M059J (cell line): ENCODE measurements at places on chromosomes 5 and 9.

- DNase-seq = no peak
Measured at GRCh38 chr9:20782289-20782688, 98.2 kb downstream of the FOCAD start.

GRCh38 chr9:23172206-23172605 is 653.8 kb downstream of the ELAVL2 start:
- DNase-seq = no peak

- DNase-seq = no peak
Measured at GRCh38 chr5:172085738-172086137, 79.3 kb upstream of the FBXW11 start.

DNA sequence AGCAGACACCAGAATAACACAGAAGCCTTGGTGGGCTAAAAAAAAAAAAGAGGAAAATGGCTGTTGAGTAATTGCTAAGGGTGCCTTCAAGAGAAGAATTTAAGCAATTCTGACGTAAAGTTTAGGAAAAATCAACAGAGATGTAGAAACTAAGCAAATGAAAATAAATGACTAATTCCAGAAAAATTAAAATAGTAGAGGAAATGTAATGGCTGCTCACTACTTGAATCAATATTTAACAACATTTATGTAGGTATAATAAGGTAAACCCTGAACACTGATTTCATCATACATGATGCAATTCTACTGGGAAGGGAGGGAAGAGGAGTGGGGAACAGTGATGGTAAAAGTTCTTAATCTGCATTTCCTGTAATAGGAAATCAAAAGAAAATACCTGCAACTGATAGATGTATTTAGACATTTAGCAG is 41.4 kb downstream of the PUM3 start:
- DNase-seq = no peak

GRCh38 chr9:99903393-99903792 is 3.1 kb upstream of the STX17 start:
- no peak for DNase-seq

DNA sequence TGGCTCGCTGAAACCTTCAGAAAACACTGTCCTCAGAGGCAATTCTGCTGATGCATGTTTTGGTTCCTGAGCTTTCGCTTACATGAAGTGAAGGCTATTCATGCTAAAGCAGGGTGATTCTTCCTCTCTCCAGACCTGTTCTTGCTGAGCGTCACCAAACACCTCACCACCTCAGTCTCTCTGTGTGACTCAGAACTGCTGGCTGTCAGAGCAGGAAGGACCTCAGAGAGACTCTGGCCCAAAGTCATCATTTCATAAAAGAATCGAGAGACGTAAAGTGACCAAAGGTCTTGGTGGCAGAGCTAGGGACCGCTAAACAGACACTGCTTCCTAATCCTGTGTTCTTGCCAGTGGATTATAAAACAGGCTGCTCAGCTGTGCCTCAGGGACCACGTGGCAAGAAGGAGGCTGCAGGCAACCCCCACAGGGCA is 73.8 kb downstream of the LHFPL2 start:
- peak; percentile 51 for DNase-seq
